ENCODE measurements at places on chromosomes 3 and 15.
A peak's percentile ranks its signal among the peaks of the same experiment; 100 is the strongest.

GRCh38 chr15:67085237-67085817, 19.9 kb downstream of the SMAD3 start:
- peaks cover 40% of the 10 kb centered on the region for H3K36me3 ChIP-seq
- H3K27me3 ChIP-seq, result no peaks in the 10 kb centered on the region
- no peak overlapping the region for H3K4me3 ChIP-seq
- DNase-seq, result no peak
- H3K4me1 ChIP-seq, result peaks cover 72% of the 10 kb centered on the region

- H3K27ac ChIP-seq, result no peak overlapping the region
- DNase-seq, result no peak
- H3K4me3 ChIP-seq, result no peak overlapping the region
- H3K27me3 ChIP-seq, result no peaks in the 10 kb centered on the region
- H3K36me3 ChIP-seq, result no peaks in the 10 kb centered on the region
These were observed 795.1 kb downstream of the FHIT start for GRCh38 chr3:60456180-60456579.

DNA sequence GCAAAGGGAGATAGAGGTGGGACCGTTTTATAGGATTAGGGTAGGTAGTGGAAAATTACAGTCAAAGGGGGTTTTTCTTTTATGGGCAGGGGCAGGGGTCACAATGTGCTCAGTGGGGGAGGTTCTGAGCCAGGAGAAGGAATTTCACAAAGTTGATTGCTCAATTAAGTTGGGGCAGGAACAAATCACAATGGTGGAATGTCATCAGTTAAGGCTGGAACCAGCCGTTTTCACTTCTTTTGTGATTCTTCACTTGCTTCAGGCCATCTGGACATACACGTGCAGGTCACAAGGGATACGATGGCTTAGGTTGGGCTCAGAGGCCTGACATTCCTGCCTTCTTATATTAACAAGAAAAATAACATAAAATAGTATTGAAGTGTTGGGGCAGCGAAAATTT, 453.8 kb downstream of the VGLL3 start:
- H3K4me1 ChIP-seq, result no peaks in the 10 kb centered on the region
- no peak overlapping the region for H3K27ac ChIP-seq
- no peak for DNase-seq
- no peak overlapping the region for H3K4me3 ChIP-seq
- H3K27me3 ChIP-seq, result no peaks in the 10 kb centered on the region

GRCh38 chr15:68382286-68383007, 49.5 kb downstream of the ITGA11 start:
- H3K36me3 ChIP-seq, result no peaks in the 10 kb centered on the region
- H3K27me3 ChIP-seq, result no peaks in the 10 kb centered on the region
- no peak overlapping the region for H3K4me3 ChIP-seq

- DNase-seq, result no peak
- no peaks in the 10 kb centered on the region for H3K36me3 ChIP-seq
- no peak overlapping the region for H3K27ac ChIP-seq
These were observed 29.5 kb downstream of the P2RY14 start for GRCh38 chr3:151248772-151249337.

DNA sequence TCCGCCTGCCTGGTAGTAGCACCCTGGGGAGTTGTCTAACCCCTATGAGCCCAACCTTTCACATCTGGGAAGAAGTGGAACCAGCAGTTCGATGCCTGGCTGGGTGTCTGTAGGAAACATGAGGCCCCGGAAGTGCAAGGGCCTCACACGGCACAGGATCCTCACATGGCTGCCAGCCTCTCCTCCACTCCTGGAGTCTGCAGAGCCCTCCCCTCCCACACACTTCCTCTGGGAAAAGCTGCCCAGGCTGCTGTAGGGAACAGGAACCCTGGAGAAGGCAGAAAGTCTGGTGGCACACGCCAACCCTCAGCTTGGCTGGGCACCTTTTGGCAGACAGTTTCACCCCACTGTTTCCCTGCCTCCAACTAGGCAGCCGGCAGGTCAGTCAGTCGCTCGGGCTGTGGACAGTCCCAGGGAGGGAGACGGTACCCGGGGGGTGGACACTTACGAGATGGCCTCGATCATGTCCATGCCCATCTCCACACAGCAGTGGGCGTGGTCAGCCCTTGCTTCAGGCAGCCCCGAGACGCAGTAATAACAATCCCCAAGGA, 118.4 kb downstream of the ADCY5 start:
- no peak overlapping the region for H3K27ac ChIP-seq
- H3K4me1 ChIP-seq, result no peaks in the 10 kb centered on the region
- DNase-seq, result no peak
- no peaks in the 10 kb centered on the region for H3K36me3 ChIP-seq
- H3K4me3 ChIP-seq, result no peak overlapping the region

- no peaks in the 10 kb centered on the region for H3K4me1 ChIP-seq
- DNase-seq, result no peak
- no peak within 1 kb of the TSS for H3K4me3 ChIP-seq
- no peaks in the 10 kb centered on the region for H3K36me3 ChIP-seq
- peaks cover 26% of the 10 kb centered on the region for H3K27me3 ChIP-seq
- H3K27ac ChIP-seq, result no peak within 1 kb of the TSS
These were observed at the start of gene FAM240A for GRCh38 chr3:46612324-46612723. TSS of gene FAM240A (plus strand) at chr3:46612525. CDS start at chr3:46612684, 159 bp downstream.

DNA sequence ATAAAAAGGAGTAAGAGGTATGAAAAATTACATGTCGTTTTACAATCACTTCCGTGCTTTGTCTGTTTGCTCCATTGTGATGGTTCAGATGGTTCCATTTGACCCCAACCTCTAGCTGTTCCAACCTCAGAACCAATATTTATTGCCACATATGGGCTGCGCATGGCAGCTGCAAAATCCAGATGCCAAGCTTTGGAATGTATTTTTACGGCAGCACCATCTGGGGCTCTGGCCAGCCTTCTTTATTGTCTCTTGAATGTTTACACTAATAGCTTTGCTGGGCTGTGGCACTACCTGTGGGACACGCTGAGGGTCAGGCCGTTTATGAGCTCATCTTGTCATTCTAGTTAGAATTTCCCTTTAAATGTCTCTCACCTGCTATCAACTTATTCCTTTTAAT, 219.8 kb downstream of the ROBO2 start:
- no peaks in the 10 kb centered on the region for H3K4me1 ChIP-seq
- no peak overlapping the region for H3K4me3 ChIP-seq
- H3K27ac ChIP-seq, result no peak overlapping the region
- DNase-seq, result no peak

DNA sequence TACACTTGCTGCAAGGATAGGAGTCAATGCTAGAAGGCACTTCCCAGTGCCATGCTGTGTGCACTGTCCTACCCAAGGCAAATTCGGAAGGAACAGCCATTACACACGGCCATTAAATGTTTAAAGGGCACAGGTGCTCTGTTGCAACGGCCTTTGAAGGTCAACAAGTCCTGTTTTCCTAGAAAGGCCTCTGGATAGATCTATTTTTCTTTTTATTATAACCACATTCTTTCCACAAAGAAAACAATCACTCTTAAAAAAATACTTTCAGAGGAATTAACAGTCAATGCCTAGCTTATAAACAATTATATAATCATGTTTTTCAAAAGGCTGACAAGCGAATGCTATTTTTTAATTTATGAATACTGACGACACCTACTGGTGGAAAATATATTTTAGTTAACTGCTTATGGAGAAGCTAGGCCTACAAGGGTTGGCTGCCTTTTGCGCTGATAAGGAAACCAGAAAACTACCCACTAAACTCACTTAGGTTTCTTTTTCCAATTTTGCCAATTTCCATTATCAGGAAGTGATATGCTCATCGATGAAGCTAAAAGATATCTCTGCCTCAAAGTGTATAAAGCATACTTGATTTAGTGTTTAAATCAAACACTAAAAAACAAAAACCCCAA, 2.4 kb downstream of the ARHGEF3 start:
- H3K27ac ChIP-seq, result no peak overlapping the region
- no peaks in the 10 kb centered on the region for H3K36me3 ChIP-seq
- DNase-seq, result peak; percentile 88
- H3K4me1 ChIP-seq, result peaks cover 35% of the 10 kb centered on the region
- H3K4me3 ChIP-seq, result no peak overlapping the region

- no peak for DNase-seq
- no peaks in the 10 kb centered on the region for H3K4me1 ChIP-seq
- H3K4me3 ChIP-seq, result no peak overlapping the region
- H3K27ac ChIP-seq, result no peak overlapping the region
- H3K27me3 ChIP-seq, result no peaks in the 10 kb centered on the region
- no peaks in the 10 kb centered on the region for H3K36me3 ChIP-seq
These were observed 313.3 kb downstream of the KBTBD8 start for GRCh38 chr3:67311440-67311839.

- no peaks in the 10 kb centered on the region for H3K27me3 ChIP-seq
- no peak overlapping the region for H3K27ac ChIP-seq
- no peak overlapping the region for H3K4me3 ChIP-seq
These were observed 522.5 kb upstream of the AGTR1 start for GRCh38 chr3:148175214-148175613.

GRCh38 chr3:67305922-67306321, 307.8 kb downstream of the KBTBD8 start:
- H3K27ac ChIP-seq, result no peak overlapping the region
- H3K4me3 ChIP-seq, result no peak overlapping the region
- H3K36me3 ChIP-seq, result no peaks in the 10 kb centered on the region
- DNase-seq, result no peak
- no peaks in the 10 kb centered on the region for H3K4me1 ChIP-seq

DNA sequence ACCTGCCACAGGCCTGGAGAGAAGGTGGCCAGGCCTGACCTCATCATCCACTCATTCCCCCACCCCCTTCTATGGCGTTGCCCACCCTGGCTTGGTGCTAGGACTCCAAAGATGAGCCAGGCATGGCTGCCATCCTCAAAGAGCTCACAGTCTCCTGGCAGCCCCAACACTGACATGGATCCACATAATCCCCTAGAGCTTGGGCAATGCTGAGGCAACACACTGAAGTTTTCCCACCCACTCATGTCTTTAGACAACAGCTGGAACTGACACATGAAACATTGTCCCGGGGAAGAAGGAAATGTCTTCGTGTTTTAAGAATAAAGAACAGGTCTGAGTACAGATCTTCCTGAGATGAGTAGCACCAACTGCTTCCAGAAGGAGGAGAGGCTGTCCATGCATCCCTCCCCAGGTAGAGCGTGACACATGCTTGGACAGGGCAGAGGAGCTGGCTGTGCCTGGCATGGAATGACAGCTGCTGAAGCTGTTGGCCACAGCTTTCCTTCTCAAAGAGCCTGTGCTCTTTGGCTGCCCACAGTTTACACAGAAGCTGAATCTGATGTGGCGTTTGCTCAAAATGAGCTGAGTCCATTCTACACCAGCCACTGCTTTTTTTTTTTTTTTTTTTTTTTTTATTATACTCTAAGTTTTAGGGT, 70.1 kb downstream of the HOMER2 start:
- H3K27me3 ChIP-seq, result no peaks in the 10 kb centered on the region
- H3K36me3 ChIP-seq, result no peaks in the 10 kb centered on the region
- H3K27ac ChIP-seq, result no peak overlapping the region
- no peak overlapping the region for H3K4me3 ChIP-seq
- no peaks in the 10 kb centered on the region for H3K4me1 ChIP-seq
- DNase-seq, result no peak

DNA sequence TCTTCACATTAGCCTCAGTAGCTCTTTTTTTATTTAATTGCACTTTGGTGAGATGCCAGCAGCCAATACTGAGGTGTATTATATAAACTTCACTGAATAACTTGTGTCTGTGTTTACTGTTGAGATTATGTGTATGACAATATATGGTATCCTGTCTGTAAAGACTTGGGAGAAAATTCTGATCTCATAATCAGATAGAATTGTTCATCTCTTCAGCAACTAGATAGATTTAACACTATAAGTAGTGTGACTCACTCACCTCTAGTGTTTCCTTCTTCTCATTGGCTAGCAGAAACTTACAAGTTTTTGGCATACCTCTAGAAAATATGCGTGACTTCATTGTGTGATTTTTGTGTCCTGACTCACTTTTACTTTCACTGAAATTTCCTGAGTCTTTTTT, 67.6 kb upstream of the TGFBR2 start:
- H3K36me3 ChIP-seq, result no peaks in the 10 kb centered on the region
- H3K4me3 ChIP-seq, result no peak overlapping the region
- H3K27ac ChIP-seq, result peak overlapping the region; percentile 99
- peak; percentile 96 for DNase-seq
- peaks cover 23% of the 10 kb centered on the region for H3K4me1 ChIP-seq

- H3K4me3 ChIP-seq, result no peak overlapping the region
- H3K27me3 ChIP-seq, result peaks cover 57% of the 10 kb centered on the region
- H3K27ac ChIP-seq, result no peak overlapping the region
- H3K36me3 ChIP-seq, result no peaks in the 10 kb centered on the region
These were observed 50.7 kb upstream of the IGF1R start for GRCh38 chr15:98597666-98598065.

GRCh38 chr3:160473978-160474377, 24.4 kb upstream of the TRIM59 start:
- H3K27me3 ChIP-seq, result no peaks in the 10 kb centered on the region
- no peaks in the 10 kb centered on the region for H3K4me1 ChIP-seq
- no peak overlapping the region for H3K4me3 ChIP-seq
- no peak overlapping the region for H3K27ac ChIP-seq

GRCh38 chr3:15611018-15611417, 9.5 kb downstream of the BTD start:
- H3K27ac ChIP-seq, result no peak overlapping the region
- DNase-seq, result no peak
- H3K4me3 ChIP-seq, result no peak overlapping the region
- no peaks in the 10 kb centered on the region for H3K27me3 ChIP-seq
- H3K4me1 ChIP-seq, result peaks cover 22% of the 10 kb centered on the region

GRCh38 chr3:42122261-42123011, 31.3 kb downstream of the TRAK1 start:
- H3K4me1 ChIP-seq, result peaks cover 31% of the 10 kb centered on the region
- no peak overlapping the region for H3K4me3 ChIP-seq
- H3K36me3 ChIP-seq, result peaks cover 1% of the 10 kb centered on the region
- peak overlapping the region; percentile 42 for H3K27ac ChIP-seq
- H3K27me3 ChIP-seq, result no peaks in the 10 kb centered on the region

- H3K27ac ChIP-seq, result no peak overlapping the region
- no peak for DNase-seq
- H3K4me1 ChIP-seq, result no peaks in the 10 kb centered on the region
- no peak overlapping the region for H3K4me3 ChIP-seq
- no peaks in the 10 kb centered on the region for H3K27me3 ChIP-seq
These were observed 33.2 kb upstream of the ZNF710 start for GRCh38 chr15:89967881-89968280.

Measured in PC-3 (cell line).